ENCODE measurements at places on chromosomes 2 and 18.

GRCh38 chr2:188473306-188473705, 181.6 kb downstream of the GULP1 start:
- no peak for DNase-seq

- no peak for DNase-seq
Measured at GRCh38 chr18:2979129-2979528, 33.8 kb downstream of the LPIN2 start.

GRCh38 chr2:161578998-161579397, 45.2 kb upstream of the SLC4A10 start:
- DNase-seq, result no peak

DNA sequence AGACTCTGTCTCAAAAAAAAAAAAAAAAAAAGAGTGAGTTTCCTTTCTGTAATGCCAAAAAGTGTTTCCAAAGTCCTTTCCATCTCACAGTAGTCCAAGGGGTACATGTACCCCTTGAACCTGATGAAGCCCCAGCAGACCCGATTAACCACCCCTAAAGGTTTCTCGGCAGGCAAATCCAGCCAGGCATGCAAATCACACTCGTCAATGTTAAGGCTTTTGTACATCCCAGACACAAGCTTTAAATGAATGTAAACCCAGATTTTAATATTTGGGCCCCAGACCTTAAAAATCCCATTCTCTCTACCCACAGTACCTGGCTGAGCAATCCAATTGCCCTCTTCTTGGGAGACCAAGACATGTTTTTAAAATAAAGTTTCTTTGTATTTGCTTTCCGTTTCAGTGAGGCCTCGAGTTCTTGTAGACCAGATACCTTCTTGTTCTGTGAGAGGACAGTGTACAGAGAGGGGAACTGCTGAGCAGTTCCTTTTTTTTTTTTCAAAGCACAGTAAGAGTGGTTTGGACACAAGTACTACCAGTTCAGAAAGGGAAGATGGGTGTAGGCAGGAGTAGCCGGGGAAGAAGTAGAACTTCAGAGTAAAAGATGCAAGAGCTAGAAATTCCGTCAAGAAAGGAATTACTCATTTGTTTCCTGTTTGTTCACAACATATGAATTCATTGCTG, at the start of gene NLRC4:
NLRC4 (minus strand) TSS at position 465 of the 684 bp plus-strand sequence. CDS start 8,111 bp downstream, outside the sequence.
- no peak for DNase-seq

- no peak for DNase-seq
Measured at GRCh38 chr18:77134611-77135010, 2.0 kb upstream of the MBP start.

GRCh38 chr2:21268197-21268877, 144.6 kb downstream of the TDRD15 start:
- no peak for DNase-seq

DNA sequence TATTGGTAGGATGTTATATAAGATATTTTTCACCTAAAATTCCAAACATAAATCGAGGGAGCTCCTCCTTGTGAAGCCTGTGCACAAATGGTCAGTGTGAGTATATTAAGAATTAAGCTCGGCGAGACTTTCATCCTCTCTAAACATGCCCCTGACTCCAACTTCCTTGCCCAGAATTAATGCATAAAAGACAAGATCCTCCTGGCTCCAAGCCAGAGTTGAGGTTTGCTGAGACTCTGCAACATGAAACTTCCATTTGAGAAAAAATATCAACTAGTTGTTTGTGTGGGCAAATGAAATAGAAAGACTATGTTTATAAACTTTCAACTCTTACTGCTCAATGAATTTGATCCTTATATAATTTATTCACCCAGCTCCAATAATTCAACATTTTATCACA, 68.1 kb downstream of the CCDC178 start:
- DNase-seq, result no peak

- DNase-seq, result no peak
Measured at GRCh38 chr18:56501896-56502295, 136.5 kb downstream of the TXNL1 start.

GRCh38 chr2:197838579-197838978, 34.2 kb downstream of the PLCL1 start:
- DNase-seq, result no peak

GRCh38 chr2:112182581-112183034, 44.4 kb downstream of the FBLN7 start:
- DNase-seq, result no peak

GRCh38 chr2:18105929-18106328, 227.5 kb downstream of the KCNS3 start:
- no peak for DNase-seq

DNA sequence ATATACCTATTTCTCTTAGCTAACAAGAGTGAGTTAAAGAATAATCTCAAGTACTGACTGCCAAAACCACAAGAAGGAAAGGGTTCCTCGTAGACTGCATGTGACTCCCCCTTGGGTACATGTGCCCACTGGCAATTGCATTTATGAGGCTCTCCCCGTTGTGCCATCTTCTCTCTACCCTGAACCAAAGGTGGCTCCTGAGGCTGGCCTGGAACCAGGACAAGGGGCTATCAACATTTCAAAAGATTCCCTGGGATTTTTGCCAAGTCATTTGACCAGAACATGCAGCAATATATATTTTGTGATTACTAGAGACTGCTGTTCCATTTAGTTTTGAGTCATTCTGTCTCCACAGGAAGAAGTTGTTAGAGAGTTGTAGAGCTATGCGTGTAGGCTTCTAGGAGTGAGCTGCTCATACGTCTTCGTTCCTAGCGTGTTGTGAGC, 45.8 kb downstream of the LAMA3 start:
- no peak for DNase-seq

DNA sequence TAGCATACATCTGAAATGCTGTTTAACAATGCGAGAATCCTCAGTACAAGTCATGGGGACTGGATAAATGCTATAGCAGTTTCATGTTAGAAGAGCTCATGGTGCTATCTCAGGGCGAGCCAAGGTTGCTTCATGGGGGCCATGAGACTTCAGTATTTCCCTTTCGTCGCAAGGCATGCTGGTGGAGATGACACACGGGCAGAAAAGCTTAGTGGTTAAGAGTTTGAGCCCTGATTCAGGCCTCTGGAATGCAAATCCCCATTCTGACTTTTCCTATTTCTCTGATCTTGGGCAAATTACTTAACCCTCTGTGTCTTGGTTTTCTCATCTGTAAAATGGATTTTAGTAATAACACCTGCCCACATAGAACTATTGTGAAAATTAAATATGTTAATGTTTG, 57.4 kb upstream of the EPHA4 start:
- no peak for DNase-seq

GRCh38 chr18:74892066-74892627, 294.5 kb downstream of the ZNF407 start:
- no peak for DNase-seq

All from activated naive CD8-positive, alpha-beta T cell treated with anti-CD3 and anti-CD28 coated beads, Interleukin-2, amount 10 ng/mL, durations not matched to agents 7 days and 5 days (primary cell).